Testis (tissue), 5 donors: ENCODE measurements at places on chromosomes 4 and X. TPM values are rescaled to one million over a fixed set of nuclear protein-coding genes. Genes with fewer than 3 reads are reported as not detected.

RGN gene
- 8.1 TPM for total RNA-seq

FGA gene
- total RNA-seq, result 1.4 TPM

SPARCL1 gene
- 110 TPM for total RNA-seq

NHSL2 gene
- total RNA-seq, result 32.5 TPM

MSL3 gene
- total RNA-seq, result 47.6 TPM

ATP8A1 gene
- 18.8 TPM for total RNA-seq

SPINK2 gene
- total RNA-seq, result 251 TPM

CENPVL1 gene
- 5.9 TPM for total RNA-seq

USP38 gene
- total RNA-seq, result 23.8 TPM

KLHL34 gene
- total RNA-seq, result 0.31 TPM

DNA sequence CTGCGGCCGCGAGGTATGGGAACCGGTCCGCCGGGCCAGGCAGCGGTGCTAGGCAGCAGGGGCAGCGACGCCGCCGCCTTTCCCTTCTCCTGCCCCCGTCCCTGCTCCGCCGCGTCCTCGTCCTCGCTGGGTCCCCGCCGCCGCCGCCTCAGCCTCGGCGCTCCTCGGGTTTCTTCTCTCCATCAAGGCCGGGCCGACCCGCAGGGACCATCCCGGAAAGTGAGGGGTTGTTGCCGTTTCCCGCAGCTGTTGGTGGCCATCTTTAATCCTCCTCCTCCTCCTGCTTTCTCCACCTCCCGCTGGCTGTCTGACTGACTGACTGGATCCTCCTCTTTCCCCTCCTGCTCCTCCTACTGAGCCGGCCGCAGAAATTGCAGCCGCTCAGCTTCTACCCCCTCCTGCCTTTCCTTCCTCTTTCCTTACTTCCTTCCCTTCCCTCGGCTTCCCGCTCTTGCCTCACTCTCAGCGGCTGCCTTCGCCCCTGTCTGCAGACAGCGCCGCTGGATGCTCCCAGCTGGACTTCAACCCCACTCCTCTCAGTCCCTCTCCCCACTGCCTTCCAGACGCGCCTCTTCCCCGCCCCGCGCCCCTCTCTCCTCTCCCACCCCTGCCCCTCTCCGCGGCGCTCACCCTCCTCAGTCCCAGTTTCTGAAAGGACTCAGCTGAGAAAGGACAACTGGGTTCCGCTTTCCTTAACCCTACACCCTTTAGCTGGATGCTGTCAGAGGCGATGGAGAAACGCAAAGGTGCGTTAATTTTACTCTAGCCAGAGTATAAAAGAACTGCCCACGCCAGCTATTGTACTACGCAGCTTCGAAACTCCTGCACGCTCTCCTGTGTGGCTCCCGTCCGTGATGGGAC is at the start of gene WDFY3:
Gene WDFY3 (minus strand): TSS at position 309 of the 861 bp plus-strand sequence. CDS start 106,099 bp downstream, outside the sequence.
- DNase-seq, result peak; percentile 90

DNA sequence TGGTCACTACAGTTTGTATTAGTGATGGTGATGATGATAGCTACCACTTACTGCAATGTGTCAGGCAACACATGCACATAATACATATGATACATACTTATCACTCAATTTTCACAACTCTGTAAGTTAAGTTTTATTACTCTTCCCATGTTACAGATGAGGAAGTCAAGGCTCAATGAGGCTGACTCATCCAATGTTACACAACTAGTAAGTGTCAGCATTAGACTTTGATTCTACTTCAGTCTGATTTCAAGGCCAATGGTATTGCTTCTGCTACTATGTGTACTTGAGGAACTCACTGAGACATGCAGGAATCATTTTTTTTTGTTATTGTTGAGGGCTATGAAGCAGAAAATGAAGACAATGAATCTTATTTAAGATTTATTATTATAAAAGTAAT is 96.4 kb upstream of the TRPC5OS start:
- no peak for DNase-seq

- no peak for DNase-seq
Observed at GRCh38 chr4:108556588-108557200, 63.7 kb upstream of the RPL34 start.

- DNase-seq, result no peak
Observed at GRCh38 chr4:21102667-21103066, 402.4 kb downstream of the PACRGL start.

DNA sequence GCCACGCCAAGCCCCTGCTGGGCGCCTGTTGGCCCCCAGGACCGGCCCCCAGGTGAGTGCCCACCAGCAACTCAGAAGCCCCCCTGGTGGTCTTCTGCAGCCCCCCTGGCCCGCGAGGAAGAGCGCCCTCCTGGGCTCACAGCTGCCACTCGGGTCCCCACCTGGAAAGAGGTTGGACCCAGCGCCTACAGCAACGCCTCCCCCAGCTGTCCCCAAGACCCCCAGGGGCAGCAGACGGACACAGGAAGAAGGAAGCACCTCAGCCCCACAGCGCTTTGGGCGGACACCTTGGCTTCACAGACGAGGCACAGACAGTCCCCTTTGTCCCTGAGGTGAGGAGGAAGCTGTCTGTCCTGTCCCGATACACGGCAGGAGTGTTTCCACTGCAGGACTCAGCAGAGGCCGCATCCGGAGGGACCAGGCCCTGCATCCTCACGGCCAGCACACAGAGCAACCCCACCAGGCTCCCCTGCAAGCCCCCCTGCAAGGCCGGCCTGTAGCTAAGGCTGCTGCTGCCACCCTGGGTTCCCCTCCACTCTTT is 115.6 kb upstream of the NKX1-1 start:
- no peak for DNase-seq

GRCh38 chr4:14083150-14083549 is 455.6 kb upstream of the BOD1L1 start:
- no peak for DNase-seq

- no peak for DNase-seq
Observed at GRCh38 chrX:115988825-115989224, 181.7 kb upstream of the AGTR2 start.

- peak; percentile 8 for DNase-seq
Observed at GRCh38 chr4:3324093-3324815, 31.4 kb downstream of the RGS12 start.

GRCh38 chr4:150256841-150257730 is 178.8 kb downstream of the DCLK2 start:
- no peak for DNase-seq

DNA sequence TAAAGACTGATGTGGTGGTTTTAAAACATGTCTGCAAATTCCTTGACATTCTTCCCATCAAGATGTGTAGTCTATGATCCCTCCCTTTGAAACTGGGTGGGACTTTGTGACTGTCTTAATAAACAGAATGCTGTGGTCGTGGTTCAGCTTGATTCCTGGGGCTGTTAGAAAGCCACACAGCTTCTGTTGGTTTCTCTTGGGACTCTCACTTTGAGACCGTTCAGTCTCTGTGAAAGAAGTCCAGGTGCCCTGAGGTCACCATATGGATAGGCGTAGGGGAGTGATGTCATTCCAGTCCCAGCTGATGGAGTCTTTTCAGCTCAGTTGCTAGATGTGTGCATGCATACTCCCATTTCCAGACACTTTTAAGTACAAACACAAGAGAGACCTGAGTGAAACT is 216.6 kb downstream of the KDR start:
- no peak for DNase-seq

- no peak for DNase-seq
Observed at GRCh38 chr4:165403637-165404036, 24.8 kb downstream of the CPE start.

- DNase-seq, result no peak
Observed at GRCh38 chr4:104616401-104616820, 121.7 kb upstream of the CXXC4 start.

DNA sequence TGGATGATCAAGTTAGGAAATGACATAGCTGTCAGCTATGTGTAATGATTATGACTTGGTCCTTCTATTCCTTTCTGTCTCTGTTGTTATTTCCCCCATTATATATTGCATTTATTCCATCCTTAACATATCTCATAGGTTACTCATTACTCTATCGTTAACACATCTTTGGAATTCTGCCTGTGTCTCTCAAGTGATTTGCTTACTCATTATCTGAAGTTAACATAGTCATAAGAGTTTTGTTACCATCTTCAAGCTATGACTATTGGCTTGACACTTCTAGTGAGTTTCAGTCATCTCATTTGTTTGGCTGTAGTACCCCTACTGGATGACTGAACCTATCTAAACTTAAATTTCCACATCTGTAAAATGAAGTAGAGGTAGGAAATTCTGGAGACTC is 286.1 kb upstream of the PPP1R2C start:
- DNase-seq, result no peak

DNA sequence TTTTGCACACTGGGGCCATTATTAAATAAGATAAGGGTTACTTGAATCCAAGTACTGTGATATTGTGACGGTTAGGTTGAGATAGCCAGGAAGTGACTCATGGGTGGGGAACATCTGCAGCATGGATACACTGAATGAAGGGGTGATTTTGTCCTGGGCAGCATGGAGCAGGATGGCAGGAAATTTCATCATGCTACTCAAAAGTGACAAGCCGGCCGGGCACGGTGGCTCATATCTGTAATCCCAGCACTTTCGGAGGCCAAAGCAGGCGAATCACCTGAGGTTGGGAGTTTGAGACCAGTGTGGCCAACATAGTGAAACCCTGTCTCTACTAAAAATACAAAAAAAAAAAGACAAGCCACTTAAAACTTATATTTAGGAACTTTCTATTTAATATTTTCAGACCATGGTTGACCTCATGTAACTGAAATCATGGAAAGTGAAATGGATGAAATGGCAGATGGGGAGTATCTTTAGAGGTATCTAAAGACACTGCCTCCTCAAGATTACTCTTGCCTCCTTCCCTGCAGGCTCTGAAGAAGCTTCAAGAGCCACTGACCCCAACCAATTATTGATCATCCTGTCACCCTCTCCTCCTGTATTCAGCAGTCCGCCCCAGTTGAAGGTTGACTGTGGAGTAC is 3.9 kb upstream of the TRIM60 start:
- no peak for DNase-seq

GRCh38 chr4:180538384-180539057 is 1704.7 kb upstream of the TENM3 start:
- no peak for DNase-seq

GRCh38 chr4:40722576-40723161 is 27.1 kb upstream of the NSUN7 start:
- no peak for DNase-seq

GRCh38 chr4:87704001-87704400 is 53.9 kb downstream of the DMP1 start:
- DNase-seq, result no peak

- no peak for DNase-seq
Observed at GRCh38 chr4:158812133-158812532, 43.3 kb downstream of the FNIP2 start.

GRCh38 chr4:174996079-174996478 is 77.9 kb downstream of the ADAM29 start:
- DNase-seq, result no peak
